Coronary artery (tissue), 2 donors: ENCODE measurements at places on chromosomes 5 and 9.

DNA sequence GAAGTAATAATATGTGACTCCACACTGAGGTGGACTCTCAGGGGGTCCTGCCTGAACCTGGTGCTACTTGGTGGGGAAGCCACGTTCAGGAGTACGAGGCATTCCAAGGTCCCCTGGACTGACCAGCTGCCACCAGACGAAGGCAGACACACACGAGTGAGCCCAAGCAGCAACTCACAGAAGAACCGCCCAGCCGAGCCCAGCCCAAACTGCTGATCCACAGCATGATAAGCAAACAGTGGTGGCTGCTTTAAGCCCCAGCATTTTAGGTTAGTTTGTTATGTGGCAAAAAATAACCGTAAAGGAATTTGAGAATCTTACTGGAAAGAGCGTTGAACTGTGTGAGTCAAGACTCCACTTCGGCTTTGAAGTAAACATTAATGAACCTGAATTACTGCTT lies 8.8 kb upstream of the LHX3 start:
- no peak for DNase-seq

- DNase-seq, result no peak
Measured at GRCh38 chr5:170597109-170597751, 93.4 kb downstream of the KCNIP1 start.

GRCh38 chr9:133735415-133735775 lies 2.8 kb downstream of the SARDH start:
- DNase-seq, result peak; percentile 56

GRCh38 chr9:106796771-106797170 lies 66.2 kb upstream of the ZNF462 start:
- DNase-seq, result no peak
